GOT3 (cell line): ENCODE measurements at places on chromosomes 4 and X.

GRCh38 chrX:152942077-152942442 lies 44.2 kb downstream of the ZNF185 start:
- DNase-seq: no peak

GRCh38 chrX:57951666-57952319 lies 41.5 kb upstream of the ZXDA start:
- no peak for DNase-seq

- no peak for DNase-seq
Measured at GRCh38 chrX:43551590-43551989, 104.5 kb upstream of the MAOA start.

- no peak for DNase-seq
Measured at GRCh38 chr4:138406876-138407275, 164.7 kb upstream of the SLC7A11 start.

DNA sequence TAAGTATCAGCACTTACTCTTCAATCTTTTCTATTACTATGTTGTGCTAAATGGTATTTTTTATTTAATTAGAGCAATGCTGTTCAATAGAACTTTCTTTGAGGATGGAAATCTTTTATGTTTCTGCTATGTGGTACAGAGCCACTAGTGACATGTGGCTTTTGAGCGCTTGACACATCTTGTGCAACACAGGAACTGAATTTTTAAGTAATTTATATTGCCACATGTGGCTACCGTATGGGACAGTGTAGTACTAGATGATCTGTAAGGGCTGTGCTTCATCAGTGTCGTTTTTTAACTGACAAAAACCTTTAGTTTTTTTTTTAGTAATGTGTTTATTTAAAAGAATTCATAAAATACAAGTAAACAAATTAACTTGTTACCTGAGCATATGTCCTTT lies 22.4 kb downstream of the HPRT1 start:
- no peak for DNase-seq
